Stimulated activated CD4-positive, alpha-beta T cell treated with anti-CD3 and anti-CD28 coated beads, Interleukin-4, amount 100 ng/mL, for 1 hour (primary cell): ENCODE measurements at places on chromosomes 4 and X.

GRCh38 chr4:4981427-4981826 lies 37.8 kb downstream of the CYTL1 start:
- no peak for DNase-seq

- no peak for DNase-seq
These were observed 452.0 kb downstream of the SPRY1 start for GRCh38 chr4:123848606-123849005.

DNA sequence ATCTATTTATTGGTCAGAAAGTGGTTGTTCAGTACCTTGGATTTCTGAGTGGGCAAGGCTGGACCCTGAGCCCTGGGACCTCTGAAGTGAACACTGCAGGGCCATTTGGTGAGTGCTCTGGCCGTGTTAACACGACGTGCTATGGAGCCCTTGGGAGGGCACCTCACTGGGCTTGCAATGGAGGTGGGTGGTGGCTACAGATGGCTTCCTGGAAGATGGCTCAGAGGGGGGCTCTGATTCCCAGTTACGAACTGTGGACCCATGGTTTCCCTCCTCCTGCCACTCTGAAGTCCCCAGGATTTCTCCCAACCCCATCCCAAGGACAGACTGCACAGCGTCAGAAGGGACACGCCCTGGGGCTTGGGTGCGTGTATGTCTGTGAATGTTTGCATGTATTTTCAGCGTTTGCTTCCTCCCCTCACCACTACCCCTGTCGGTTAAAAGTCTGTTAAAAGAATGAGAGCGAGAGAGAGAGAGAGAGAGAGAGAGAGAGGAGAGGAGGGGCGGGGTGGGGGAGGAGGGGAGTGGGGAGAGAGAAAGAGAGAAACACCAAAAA lies 3.7 kb upstream of the RHOH start:
- DNase-seq = peak; percentile 11

- no peak for DNase-seq
These were observed 207.6 kb downstream of the THOC2 start for GRCh38 chrX:123525123-123525725.

- DNase-seq = no peak
These were observed 47.9 kb downstream of the EFNB1 start for GRCh38 chrX:68876731-68877130.

DNA sequence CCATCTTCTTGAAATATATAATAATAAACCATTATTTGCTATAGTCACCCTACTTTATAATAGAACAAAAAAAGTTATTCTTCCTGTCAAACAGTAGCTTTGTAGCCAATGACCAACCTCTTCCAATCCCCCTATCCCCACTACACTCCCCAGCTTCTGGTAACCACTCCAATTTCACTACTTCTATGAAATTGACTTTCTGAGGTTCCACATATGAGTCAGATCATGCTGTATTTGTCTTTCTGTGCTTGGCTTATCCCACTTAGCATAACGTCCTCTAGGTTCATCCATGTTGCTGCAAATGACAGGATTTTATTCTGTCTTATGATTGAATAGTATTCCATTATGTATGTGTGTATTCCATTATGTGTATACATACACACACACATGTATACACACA lies 809.7 kb upstream of the NDST4 start:
- no peak for DNase-seq

DNA sequence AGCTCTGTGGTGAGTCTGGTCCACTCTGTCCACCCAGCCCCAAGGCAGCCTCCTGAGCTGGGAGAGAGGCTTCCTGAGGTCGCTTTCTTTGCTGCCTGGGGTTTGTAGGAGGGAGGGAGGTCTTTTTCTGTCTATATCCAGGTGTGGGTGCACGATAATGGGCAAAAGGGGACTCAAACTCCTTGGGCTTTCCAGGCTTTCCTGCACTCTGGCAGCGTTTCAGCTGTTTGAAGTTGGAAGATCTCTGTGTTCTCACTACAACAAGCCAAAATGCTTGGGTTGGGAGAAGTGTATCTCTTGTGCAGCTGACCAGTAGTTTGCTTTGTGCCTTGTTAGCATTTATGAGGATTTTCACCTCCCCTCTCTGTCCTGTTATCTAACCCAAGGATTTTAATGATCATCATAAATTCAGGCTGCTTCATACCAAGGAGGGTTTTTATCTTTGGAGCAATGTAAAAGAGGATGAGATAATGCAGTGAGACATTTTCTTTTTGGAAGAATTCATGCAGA lies 126.3 kb downstream of the REPS2 start:
- DNase-seq = no peak

GRCh38 chr4:139734201-139734874 lies 68.7 kb downstream of the MGST2 start:
- DNase-seq = no peak

- no peak for DNase-seq
These were observed 149.0 kb downstream of the CXXC4 start for GRCh38 chr4:104345598-104346242.

- no peak for DNase-seq
These were observed at the start of gene IL21 for GRCh38 chr4:122621016-122621507. IL21 (minus strand) TSS chr4:122621066; CDS start chr4:122621011, 55 bp downstream.

GRCh38 chr4:7343950-7344349 lies 90.8 kb downstream of the PSAPL1 start:
- DNase-seq = no peak

DNA sequence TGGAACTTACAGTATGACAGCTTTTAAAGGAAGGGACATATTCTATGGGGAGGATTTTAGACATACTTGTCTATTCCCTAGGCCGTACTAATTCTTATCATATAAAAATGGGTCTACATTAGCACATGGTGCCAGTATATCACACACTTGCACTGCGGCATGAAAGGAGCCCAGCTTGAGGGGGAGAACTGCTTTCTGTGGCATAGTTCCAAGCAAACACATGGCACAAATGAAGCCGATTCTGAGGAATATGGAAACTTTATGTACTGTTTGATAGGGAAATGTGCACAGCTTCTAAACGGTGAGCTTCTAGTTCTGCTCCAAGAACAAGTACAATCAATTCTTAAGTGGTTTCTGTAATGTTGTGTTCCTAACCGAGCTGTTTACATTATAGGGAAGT lies 675.6 kb upstream of the FTHL17 start:
- no peak for DNase-seq

- DNase-seq = no peak
These were observed 111.7 kb downstream of the PTTG2 start for GRCh38 chr4:38071801-38072431.

- no peak for DNase-seq
These were observed 75.9 kb upstream of the ENPP6 start for GRCh38 chr4:184293552-184293951.

GRCh38 chrX:8971116-8971515 lies 62.8 kb downstream of the FAM9B start:
- DNase-seq = no peak

DNA sequence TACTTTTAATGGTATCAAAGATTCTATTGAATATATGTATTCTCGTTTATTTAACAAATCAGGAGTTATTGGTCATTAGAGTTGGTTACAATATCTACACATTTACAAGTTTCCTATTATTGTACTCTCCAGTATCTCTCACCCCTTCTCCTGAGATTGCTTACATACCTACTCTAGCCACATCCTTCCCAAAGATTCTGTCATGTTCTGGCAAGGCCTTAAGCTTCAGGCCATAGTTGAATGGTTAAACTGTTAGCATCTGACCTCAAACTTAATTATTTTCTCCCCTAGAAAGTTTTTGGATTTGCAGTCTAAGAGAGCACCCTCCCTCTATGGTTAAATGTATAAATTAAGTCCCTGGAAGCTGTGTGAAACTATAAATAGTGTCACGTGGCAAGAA lies 784.2 kb downstream of the GLUD2 start:
- DNase-seq = no peak

- no peak for DNase-seq
These were observed 105.8 kb downstream of the REPS2 start for GRCh38 chrX:17052210-17052609.

GRCh38 chrX:150615356-150615755 lies 46.9 kb downstream of the MTM1 start:
- no peak for DNase-seq

- no peak for DNase-seq
These were observed 32.2 kb upstream of the MSL3 start for GRCh38 chrX:11725631-11726442.

DNA sequence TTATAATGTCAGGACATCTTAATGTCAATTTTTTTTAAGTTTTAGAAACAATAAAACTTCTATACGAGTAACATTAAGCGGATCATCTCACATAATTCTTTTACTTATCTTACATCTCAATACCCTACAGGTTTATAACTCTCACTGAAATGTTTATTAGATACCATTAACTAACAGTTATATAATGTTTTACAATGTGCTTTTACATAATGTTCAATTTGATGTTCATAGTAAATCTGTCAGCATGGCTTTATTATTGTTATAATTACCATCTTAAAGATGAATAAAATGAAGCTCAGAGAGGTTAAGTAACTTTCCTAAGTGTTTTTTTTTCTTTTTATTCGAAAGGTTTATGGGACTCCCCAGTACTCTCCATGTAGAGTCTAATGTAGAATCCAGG lies 33.9 kb upstream of the WDFY3 start:
- DNase-seq = no peak

GRCh38 chrX:42465821-42466220 lies 312.1 kb downstream of the PPP1R2C start:
- no peak for DNase-seq

DNA sequence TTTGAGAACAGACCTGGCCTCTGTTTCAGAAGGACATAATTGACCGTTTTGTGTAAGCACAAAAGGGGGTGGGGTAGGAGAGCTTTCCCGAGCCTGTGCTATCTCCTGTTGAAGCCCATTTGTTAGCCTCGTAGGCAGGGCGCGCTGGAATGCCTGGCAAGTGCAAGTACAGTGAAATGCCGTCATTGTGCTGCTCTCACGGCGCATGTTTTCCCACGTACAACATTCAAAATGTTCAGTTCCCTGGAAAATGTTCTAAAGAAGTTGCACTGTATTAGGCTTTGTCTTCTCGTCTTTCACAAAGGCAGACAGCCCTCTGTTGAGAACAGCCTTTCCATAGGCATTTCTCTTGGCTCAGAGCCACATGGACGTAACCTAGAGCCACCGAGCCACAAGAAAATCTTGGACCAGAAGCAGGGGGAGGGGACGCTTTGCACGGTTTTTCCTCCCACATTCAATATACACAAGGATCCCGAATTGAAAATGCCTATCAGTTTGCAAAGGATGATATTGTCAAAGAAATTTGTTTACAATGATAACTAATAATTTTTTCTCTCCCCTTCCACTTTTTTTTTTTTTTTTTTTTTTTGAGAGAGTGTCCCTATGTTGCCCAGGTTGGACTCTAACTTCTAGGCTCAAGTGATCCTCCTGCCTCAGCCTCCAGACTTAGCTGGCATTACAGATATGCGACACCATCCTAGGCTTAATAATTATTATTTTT lies 54.6 kb upstream of the RAPGEF2 start:
- no peak for DNase-seq
